Activated CD4-positive, alpha-beta T cell treated with anti-CD3 and anti-CD28 coated beads for 48 hours (primary cell): ENCODE measurements at places on chromosomes 3 and 15.

DNA sequence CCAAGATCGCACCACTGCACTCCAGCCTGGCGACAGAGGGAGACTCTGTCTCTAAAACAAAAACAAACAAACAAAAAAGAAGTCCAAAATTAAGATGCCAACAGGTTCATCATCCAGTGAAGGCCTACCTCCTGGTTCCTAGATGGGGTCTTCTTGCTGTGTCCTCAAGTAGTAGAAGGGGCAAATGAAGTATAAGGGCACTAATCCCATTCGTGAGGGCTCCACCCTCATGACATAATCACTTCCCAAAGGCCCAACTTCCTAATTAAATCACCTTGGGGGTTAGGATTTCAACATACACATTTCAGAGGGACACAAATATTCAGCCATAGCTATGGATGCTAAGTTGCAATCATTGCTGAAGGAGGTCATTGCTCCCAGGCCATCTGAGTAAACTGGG, 45.8 kb downstream of the PCNP start:
- DNase-seq: no peak

- peak; percentile 7 for DNase-seq
These were observed 1030.4 kb upstream of the CADM2 start for GRCh38 chr3:83928391-83928790.

- DNase-seq: no peak
These were observed 244.9 kb downstream of the FGF12 start for GRCh38 chr3:192482391-192482790.

DNA sequence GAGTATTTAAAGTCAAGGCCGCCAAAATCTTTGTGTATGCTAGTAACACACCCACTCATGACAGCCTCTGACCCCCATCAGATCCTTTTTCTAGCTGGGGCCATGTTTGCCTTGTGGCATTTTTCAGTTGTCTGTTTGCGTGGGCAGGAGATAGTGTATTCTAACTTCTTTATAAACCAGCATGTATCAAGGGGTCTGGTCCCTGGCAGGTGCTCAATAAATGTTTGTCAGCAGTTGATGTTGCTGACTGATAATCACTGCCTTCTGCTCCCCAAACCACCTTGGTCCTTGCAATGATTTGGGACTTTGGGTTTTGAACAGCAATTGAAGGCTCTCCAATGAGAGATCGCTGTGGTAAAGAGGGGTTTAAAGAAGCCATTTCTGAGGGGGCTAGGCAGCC, 19.2 kb downstream of the RARB start:
- DNase-seq: no peak

- no peak for DNase-seq
These were observed 227.6 kb downstream of the CLSTN2 start for GRCh38 chr3:140162551-140162950.

DNA sequence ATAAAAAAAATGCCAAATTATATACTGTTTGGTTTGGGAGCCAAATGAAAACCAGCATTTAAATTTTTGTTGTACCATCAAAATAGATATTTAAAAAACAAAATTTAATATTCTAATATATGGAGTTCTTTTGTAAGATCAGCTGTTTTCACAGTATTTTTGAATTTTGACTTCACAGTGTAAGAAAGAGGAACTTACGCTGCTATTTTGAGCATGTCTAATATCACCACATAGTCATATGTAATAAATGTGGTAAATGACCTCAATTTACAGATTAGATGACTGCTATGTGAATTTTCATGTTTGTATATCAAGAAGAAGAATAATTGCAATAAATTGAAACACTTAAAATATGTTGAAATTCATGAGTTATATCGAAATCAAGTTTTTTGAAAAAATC, 189.6 kb downstream of the ARRDC4 start:
- no peak for DNase-seq

GRCh38 chr3:39668420-39668819, 141.0 kb upstream of the MYRIP start:
- DNase-seq: no peak

DNA sequence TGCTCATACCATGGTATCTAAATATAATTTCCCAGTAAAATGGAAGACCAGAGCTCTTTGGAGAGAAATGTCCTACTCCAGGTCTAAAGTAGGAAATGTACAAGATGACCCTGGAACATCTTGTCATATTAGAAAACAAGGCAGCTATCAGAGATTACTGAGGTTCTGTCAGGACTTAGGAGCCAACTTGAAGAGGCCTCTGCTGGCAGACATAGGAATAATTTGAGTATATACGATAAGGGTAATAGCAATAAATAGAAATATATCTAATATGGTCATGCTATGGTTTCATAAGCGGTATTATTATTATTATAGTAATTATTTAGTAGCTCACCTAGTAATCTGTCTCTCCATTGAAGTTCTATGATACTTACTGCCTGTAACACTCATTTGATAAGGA, 224.2 kb downstream of the SOX2 start:
- DNase-seq: no peak

GRCh38 chr15:66586155-66586976, 20.6 kb upstream of the LCTL start:
- DNase-seq: no peak

DNA sequence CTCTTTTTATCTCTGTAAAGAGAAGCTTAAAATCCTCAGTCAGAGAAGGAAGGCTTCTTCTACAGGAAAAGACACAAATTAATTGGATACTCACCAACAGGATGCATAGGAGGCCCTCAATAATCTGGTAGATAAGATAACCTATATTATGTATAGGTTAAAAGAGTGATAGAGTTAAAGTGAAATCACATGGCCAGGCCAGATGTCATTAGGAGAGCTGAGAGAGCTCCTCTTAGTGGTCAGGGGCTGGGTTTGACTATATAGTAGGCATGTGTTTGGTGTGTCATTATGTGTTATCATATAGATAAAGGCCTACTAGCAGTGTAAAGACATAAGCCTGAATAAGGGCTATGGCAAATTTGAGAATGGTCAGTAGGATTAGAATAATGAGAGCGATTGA, 479.3 kb downstream of the EPHA3 start:
- no peak for DNase-seq
